Brain microvascular endothelial cell (primary cell): ENCODE measurements at places on chromosomes 5 and 9.

- DNase-seq, result no peak
These were observed 11.0 kb upstream of the FAM81B start for GRCh38 chr5:95380103-95380628.

DNA sequence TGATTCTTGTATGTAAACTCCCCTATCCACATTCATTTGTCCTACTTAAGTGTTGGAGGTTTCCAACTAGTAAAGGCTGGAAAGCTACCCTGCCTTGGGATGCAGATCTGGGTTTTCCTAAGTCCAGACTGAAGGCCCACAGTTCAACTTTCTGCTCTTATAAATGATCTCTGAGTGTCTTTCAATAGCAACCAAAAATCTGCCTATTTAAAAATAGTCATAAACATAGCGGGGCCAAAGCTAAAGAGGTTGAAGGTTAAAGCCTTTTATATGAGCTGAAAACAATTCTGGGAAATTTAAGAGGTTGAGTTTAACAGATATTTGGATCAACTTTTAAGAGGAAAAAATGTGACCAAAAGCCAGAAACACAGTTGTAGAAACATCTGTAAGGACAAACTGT is 87.2 kb downstream of the NTRK2 start:
- no peak for DNase-seq

- no peak for DNase-seq
These were observed 1.5 kb upstream of the CFAP77 start for GRCh38 chr9:132408521-132408920.

GRCh38 chr9:117103438-117104110 is 311.3 kb downstream of the ASTN2 start:
- DNase-seq, result no peak

- no peak for DNase-seq
These were observed 67.5 kb upstream of the ERCC6L2 start for GRCh38 chr9:95808011-95808410.

GRCh38 chr9:133715295-133715865 is 22.8 kb downstream of the SARDH start:
- peak; percentile 77 for DNase-seq

GRCh38 chr5:176837707-176838115 is 27.4 kb downstream of the UNC5A start:
- peak; percentile 88 for DNase-seq

GRCh38 chr9:89601856-89602562 is 2.8 kb upstream of the GADD45G start:
- no peak for DNase-seq

GRCh38 chr9:76510041-76510440 is 51.1 kb downstream of the GCNT1 start:
- no peak for DNase-seq

GRCh38 chr5:139642213-139642612 is 5.9 kb upstream of the CXXC5 start:
- DNase-seq, result no peak

DNA sequence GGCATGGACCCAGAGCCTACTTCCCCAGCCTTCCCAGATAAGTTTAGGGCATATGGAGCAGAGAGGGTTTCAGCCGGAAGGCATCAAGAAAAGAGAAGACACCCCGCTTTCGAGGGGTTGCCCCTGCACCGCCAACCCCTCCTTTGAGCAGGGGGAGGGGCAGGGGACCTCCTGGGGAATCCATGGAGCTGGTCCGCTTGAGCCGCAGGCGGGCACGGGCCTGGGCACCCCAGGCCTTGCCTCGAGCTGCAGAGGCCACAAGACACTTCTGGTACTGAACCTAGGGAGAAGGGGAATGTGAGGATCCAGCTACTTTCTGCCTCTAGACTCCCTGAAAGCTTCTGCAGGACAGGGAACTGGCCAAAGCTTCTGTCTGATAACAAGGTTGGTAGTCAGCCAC is 1.3 kb upstream of the SRA1 start:
- DNase-seq, result no peak

DNA sequence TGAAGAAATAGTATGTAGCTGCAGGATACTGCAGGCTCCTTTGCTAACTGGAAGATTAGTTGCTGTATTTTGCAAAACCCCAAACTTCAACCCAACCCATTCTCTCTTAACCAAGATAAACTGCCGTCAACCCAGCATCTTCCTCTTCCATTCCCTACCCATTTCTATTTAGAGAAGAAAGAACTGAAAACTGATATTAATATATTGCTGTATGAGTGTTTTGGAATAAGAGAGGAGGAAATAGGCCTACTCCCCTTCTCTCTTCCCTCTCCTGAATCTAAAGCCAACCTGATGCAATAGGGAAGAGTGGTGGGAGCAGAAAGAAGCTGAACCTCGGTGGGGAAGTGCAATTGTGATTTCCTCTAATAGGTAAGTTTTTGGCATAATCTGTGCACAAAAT is 83.7 kb downstream of the TMEM215 start:
- DNase-seq, result no peak

DNA sequence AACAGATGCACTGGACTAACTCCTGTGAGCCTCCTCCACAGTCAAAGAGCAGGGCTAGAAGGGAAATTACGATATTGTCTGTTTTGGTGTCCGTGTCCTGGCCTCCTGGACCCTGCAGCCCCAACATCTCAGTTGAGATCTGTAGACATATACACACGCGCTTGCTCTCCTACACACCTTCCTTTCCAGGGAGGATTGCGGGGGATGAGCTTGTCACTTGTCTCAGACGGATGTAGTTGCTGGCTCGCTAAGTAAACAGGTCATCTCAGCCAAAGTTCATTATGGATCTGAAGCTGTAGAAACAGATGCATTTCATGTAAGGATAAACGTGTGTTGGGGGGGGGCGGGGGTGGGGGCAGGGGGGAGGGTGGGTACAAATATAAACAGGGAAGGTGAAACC is 549.3 kb downstream of the CCDC171 start:
- no peak for DNase-seq

DNA sequence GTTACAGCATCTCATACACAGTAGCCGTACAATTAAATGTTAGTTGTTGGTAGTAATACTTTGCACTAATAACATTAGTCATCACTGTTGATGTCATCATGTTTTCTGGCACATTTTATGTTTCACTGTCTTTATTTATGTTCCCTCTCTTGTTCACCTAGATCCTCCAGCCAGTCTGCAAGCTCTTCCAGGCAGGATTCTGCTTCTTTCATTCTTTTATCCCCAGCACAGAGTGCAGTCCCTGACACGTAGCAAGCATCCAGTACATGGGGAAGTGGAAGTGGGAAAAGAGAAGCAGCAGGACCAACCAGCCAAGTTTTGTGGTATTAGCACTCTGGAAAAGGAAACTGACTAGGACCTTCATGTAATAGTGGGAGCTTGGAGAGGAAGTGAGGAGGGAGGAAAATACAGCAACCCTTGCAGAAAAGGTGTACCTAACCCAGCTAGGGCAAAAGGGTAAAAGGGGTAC is 89.7 kb upstream of the SLC44A1 start:
- no peak for DNase-seq

DNA sequence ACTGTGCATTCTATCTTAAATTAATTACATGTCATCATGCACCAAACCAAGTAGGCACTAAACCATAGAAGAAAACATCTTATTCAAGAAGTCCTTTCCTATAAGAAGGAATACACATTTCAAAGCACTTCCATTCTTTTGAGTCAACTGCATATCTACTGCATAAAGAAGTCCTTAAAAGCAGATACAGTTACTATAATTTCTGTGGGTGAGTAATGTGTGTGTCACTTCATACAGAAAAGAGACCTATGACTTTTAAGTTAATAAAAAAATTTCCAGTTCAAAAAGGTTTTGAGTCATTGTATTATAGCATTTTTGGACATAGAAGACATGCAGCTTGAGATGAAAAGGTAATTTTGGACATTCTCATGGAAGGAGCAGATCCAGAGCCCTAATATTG is 125.0 kb downstream of the DTWD2 start:
- no peak for DNase-seq

DNA sequence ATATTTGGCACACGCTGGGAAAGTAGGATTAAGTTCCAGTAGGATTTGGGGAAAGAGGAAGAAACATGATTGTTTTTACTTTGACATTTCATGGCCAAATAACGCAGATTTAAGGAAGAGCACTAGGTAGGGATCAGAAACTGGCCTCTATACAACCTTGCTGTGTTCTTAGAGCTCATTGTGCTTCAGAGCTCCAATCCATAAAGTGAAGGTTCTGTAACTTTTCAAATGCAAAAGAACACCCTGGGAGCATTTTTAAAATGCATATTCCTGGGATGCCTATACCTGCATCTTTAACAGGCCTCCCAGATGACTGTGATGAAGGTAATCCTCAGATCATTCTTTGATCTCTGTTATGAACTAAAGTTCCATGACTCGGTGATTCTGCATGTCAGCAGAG is 77.1 kb downstream of the YIPF5 start:
- no peak for DNase-seq

- DNase-seq, result no peak
These were observed 13.2 kb upstream of the CCL21 start for GRCh38 chr9:34723141-34723540.

DNA sequence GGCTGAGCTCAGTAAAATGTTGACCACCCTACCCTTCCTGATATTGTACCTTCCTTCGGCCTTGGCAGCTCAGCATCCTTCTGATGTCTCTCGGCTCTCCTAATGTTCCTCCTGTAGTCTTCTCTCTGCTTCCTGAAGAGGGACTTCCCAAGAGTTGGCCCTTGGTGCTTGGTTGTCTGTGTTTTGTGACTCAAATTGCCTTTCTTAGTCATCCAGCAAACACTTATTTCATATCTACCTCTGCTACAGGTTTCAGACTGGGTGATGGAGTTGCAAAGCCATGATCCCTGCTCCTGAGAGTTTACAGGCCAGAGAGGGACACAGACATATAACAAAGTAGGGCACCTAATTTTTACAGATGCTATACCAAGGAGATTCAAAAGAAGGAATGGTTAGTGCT is 70.1 kb downstream of the SV2C start:
- no peak for DNase-seq

DNA sequence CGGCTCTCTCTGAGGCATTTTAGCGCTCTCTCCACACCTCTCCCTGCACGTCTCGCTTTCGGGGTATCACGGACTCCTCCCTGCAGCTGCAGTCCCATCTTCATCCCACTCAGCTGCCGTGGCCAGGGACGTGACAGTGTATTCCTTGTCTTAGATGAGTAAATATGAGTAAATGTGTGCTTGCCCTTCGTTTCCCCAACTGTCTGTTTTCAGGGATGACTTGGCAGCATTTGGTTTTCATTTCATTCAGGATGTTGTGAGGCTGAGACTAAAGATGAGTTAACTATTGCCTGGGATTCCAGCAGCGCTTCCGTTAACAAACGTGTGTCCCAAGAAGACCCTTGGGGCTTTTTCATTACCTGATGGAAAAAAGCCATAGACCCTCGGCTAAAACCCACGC is 29.5 kb downstream of the GDNF start:
- DNase-seq, result peak; percentile 21

DNA sequence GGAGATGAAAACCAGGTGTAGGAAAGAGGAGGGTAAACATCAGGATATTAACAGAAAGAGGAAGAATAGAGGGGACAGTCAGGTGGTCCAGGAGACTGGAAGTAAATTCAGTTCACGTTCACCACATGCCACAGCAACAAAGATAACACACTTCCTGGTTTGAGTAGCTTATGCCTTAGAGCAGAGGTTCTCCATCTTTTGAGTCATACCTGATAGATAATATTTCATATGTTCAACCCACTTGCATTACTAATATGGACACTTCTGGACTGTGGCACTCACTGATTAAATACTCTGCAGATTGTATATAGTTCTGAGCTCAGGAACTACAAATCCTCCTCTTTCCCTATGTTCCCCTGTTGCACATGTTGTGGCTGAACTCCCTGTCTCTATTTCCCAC is 179.9 kb upstream of the NR3C1 start:
- DNase-seq, result no peak

- no peak for DNase-seq
These were observed 218.7 kb downstream of the ARRDC3 start for GRCh38 chr5:91164424-91164823.

- DNase-seq, result no peak
These were observed 9.2 kb upstream of the IL12B start for GRCh38 chr5:159339460-159339859.

GRCh38 chr5:138386290-138386689 is 33.8 kb downstream of the KDM3B start:
- DNase-seq, result no peak

DNA sequence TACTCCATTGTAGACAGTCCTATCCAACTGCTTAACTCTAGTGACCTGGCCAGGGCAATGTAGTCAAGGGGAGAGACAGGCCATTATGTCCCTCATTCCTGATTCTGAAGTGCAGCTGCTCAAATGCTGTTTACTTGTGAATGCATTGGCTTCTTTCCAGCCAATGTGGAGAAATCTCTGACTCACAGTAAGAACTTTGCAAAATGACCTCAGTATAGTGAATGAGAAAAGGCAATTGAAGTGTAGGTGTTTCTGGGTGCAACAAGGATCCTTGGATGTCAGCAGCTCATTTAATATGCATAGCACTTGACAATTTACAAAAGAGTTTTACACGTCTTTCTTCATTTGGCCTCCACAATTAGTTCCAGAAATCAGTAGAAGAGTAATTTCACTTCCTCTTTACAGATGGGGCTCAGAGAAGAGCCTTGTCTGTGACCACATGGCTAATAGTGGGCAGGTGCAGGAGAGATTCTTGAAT is 367.2 kb downstream of the OSTF1 start:
- peak; percentile 15 for DNase-seq

DNA sequence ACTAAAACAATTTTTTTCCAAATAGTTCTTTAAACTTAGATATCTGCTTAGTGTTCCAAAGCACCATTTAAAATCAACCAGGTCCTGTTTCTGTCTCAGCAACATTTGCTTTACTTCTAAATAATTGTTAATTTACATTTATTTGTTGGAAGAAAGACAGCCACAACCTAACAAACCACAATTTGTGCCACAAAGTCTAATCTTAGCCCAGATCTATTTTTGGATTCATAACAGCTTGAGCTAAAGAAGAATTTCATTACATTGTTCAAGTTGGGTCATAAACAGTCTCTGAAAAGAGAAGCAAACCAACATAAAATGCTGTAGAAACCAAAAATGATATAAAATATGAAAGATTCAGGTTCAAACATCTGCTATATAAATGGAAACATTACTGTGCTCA is 24.4 kb downstream of the MLLT3 start:
- DNase-seq, result no peak

DNA sequence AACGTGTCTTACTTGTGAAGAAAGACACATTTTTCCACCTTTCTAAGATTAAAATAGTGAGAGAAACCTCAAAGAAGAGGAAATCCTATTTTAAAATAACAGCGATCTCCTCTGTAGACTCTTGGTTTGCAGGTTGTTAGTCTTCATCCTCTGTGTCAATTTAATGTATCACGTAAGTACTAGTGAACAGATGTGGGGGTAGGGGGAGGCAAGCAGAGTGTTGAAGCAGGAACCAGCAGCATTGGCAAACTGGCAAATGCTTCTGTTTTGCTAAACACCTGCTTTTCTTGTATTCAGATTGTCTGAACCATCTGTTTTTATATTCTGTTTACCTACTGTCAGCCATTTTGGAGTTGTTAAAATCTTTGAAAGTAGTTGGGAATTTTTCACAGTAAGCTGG is 159.3 kb upstream of the TLX3 start:
- DNase-seq, result no peak

- DNase-seq, result no peak
These were observed 279.6 kb downstream of the RFX3 start for GRCh38 chr9:3246241-3246640.
